ENCODE measurements at places on chromosomes 2 and 18.

GRCh38 chr18:75249175-75249518, 38.5 kb downstream of the TSHZ1 start:
- DNase-seq, result no peak

DNA sequence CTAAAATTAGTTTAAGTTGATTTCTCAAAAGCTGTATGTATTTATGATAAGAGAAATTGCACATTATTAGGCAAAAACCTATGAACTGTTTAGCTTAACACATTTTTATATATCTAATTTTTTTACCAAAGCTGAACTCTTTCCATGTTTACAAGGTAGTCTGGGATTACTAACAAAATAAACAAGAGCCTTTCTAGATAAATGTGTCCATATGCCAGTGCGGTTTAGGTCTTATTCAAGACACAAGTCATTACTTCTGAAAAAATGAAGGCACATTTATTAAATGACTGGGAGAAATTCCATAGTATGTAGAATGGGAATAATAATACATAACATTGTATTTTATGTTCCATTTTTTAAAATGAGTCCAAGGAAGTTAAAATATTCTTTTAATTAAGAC, 82.0 kb downstream of the DPP4 start:
- no peak for DNase-seq

GRCh38 chr2:37827455-37827854, 97.6 kb upstream of the RMDN2 start:
- DNase-seq, result no peak

DNA sequence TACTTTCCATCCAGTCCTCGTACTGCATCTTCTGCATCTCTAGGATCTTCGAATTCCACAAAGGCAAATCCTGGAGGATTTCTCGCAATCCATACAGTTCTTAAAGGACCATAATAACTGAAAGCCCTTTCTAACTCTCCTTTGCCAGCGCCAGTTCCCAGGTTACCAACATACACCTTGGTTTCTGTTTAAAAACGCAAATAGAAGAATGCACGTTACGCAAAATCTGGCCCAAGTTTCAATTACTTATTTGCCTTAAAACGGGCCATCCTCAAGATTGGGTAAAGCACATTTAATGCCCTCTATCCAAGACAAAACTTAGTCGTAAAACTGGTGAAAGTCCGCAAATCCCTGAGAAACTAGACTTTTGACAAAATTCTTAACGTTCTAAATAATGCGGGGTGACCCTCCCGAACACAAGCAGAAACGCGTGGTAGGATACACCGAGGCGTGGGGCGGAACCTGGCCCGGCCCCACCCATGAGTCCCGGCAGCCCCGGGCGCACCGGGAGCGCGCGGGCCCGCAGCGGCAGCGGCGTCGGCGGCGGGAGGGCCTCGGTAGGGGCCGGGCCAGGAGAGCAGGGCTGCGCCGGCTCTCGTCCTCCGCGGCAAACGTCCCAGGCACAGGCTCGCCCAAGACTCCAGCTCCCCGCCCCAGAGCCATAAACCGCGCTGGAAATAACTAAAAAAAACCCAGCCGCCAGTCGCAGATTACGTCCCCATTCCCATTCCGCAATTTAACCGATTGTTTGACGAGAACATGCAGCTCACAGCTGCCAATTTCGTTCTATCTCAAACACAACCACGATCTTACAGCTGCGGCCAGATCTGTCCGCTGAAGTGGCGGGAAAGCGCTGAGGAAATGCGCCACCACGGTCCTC, 910 bp downstream of the SRSF7 start:
- no peak for DNase-seq

DNA sequence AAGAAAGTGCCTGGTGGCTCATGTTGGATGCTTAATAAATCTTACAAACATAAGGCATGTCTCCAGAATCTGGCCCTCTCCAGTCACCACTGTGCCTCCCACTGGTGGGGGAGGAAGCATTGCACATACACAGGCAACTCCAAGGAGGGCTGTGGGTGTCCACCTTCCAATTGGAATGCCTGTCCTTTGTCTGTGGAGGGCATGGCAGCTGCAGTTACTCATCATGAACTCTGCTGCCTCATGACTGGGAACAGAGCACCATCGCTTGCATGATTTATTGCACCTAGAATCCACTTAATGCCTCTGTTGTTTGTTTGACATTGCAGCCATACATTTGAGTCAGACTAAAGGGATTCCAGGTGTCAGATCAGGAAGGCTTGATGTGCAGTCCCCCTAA, 278.9 kb downstream of the PRKCE start:
- DNase-seq, result no peak

GRCh38 chr18:64403784-64404503, 255.1 kb upstream of the LINC00305 start:
- no peak for DNase-seq

GRCh38 chr18:11380968-11381367, 228.4 kb upstream of the SLC35G4 start:
- no peak for DNase-seq

GRCh38 chr2:236964291-236964690, 121.4 kb upstream of the COPS8 start:
- DNase-seq, result no peak

DNA sequence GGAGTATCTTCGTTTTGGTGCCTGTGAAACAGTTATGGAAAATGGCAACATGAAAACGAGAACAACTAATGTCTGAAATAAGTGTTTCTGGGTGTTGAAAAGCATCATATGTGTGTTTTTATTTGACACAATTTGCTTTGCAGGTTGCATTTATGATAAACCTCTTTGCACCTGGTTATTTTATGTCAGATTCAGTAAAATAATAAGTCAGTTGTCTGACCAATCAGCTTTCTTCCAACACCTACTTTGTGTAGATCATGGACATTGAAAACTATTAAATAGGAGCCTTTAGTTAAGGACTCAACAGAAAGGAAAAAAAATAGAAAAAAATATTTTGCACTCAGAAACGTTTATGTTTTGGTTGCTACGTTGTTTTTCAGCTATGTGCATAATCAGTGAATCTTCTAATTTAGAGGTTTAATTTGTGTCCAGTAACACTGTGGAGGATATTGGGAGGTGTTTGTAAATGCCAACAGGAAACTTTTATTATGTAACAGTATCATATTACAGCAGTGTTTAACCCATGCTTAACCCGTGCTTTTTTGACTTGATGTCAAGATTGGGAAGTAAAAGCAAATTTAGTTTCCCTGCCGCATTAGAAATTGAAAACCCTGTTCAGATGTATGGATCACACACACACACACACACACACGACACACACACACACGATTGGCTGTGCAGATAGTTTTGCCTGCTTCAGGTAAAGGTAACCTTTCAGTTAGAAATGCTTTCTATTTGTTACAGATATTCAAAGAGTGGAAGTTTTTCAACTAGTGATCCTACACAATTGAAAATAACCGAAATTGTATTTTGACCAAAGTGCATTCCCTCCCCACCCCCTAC, 2.6 kb downstream of the PKP4 start:
- no peak for DNase-seq

- DNase-seq, result no peak
Measured at GRCh38 chr2:98505971-98506664, 61.5 kb downstream of the INPP4A start.

DNA sequence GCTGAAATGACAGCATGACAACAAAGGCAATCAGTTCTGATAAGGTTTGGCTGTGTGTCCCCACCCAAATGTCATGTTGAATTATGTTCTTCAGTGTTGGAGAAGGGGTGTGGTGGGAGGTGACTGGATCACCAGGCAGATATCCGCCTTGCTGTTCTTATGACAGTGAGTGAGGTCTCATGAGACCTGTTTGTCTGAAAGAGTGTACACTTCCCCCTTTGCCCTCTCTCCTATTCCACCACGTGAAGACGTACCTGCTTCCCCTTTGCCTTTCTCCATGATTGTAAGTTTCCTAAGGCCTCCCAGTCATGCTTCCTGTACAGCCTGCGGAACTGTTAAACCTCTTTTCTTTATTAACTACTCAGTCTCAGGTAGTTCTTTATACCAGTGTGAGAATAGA, 553.0 kb downstream of the DCDC2C start:
- DNase-seq, result no peak

DNA sequence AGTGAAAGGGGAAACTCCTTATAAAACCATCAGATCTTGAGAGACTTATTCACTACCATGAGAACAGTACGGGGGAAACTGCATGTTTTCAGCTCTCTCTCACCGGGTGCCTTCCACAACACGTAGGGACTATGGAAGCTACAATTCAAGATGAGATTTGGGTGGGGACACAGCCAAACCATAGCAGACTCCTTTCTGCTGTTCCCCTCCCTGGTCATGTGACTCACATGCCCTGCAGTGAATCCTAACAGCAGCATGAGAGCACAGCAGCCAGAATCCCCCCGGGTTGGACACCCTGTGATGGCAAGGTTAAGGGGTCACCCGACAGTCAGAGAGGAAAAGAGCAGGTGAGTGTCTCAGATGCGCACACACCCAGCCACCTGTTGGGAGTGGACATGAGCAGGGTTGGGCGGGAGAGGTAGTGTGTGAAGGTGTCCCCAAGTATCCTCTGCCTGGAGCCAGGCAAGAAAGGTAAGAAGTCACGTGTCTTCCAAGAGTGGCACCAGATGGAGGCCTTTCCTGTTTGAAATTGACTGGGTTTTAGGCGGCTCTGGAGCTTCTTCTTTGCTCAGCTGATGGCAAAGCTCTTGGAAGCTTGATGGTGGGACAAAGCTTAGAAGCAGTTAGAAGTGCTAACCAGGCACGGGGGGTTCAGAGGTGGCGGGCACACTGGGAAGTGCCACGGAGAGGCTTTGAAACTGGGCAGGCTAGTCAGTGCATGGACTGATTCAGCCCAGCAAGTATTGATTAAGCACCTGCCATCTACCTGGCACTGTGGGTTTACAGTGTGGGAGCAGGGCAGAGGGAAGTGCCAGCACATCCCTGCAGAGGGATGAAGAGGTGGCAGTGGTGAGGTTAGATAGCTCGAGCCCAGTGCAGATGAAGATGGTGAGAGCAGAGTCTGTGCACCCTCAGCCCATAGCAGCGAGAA, 68.7 kb downstream of the RHOB start:
- no peak for DNase-seq

DNA sequence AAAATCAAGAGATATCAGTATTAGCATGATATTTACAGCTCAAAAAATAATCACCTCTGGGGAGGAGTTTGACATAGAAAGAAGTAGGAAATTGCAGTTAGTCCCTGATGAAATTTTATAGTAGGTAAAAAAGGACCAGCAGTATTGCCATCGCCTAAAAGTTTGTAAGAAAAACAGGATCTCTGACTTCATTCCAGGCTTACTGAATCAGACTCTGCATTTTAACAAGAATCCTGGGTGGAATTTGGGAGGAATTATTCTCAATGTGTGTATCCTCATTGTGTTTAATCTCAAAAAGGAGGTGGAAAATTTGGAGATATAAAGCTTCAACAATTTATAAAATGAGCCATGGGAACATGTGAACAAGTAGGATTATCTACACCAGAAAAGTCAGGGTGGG, 31.2 kb upstream of the STAT1 start:
- DNase-seq, result no peak

GRCh38 chr2:231332388-231332787, 63.1 kb upstream of the B3GNT7 start:
- no peak for DNase-seq

DNA sequence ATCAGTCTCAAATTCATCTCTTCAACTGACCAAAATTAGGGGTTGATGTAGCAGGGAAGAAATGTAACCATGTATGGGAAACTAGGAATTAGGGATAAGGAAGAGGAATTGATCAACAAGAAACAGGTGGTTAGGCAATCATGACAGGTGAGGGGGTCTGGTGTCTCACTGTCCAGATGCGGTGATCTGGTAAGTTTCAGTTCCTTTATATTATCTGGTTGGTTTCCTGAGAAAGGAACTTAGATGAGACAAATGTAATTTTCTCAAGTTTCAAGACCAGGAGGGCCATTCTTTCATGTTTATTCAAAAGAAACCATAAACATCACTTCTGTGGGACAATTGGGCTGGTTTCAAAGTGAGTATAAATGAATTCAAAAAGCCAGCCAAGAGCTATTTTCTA, 306.2 kb upstream of the KCNJ3 start:
- DNase-seq, result no peak

- no peak for DNase-seq
Measured at GRCh38 chr2:128362889-128363228, 44.2 kb upstream of the HS6ST1 start.

DNA sequence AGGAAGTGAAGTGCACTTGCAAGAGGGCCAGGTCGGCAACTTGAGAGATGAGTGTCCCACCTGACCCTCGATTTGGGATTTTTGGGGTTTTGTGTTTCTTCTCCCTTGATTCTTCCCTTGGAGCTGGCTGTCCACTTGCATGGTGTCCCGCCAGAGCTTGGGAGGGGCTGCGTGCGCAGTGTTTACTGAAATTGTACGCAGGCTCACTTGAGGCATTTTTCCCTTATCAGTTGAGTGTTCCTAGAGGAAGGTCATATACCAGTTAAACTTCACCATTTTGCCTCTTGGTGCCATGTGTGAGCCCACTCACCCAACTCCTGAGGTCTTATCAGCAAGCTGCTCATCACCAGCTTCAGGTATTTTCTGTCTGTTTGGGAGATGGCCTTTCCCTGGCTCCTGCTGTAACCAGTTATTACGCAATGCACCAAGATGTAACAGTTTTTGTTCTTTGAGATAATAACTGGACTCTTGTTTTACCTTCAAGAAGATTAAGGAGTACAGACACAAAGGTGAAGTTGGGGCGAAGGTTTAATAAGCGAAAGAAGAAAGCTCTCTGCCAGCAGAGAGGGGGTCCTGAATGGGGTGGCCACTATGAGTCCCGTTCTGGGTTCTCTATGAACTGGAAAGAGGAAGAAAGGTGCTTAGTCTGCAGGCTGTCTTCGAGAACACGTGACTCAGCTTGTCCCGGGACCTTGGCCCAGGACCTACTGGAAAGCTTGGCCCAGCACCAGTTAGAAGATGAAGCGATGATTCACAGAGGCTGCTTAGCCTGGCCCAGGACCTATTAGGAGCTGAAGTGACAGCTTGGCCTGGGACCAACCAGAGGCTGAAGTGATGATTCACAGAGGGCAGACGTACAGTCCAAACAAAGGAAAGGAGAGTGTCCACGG, 21.5 kb upstream of the TXNL4A start:
- no peak for DNase-seq

- no peak for DNase-seq
Measured at GRCh38 chr2:222298001-222298310, 842 bp downstream of the PAX3 start.

GRCh38 chr18:79092874-79093273, 23.7 kb downstream of the ATP9B start:
- DNase-seq, result no peak

- no peak for DNase-seq
Measured at GRCh38 chr2:118059919-118060478, 28.3 kb upstream of the INSIG2 start.

GRCh38 chr2:134405611-134406081, 151.8 kb downstream of the MGAT5 start:
- no peak for DNase-seq

GRCh38 chr2:181894381-181894780, 2.9 kb downstream of the ITPRID2 start:
- no peak for DNase-seq

GRCh38 chr18:68427951-68428401, 286.9 kb downstream of the TMX3 start:
- no peak for DNase-seq

Data from activated naive CD4-positive, alpha-beta T cell (primary cell).